NCI-H446 (cell line): ENCODE measurements at places on chromosomes 11 and 22.

DNA sequence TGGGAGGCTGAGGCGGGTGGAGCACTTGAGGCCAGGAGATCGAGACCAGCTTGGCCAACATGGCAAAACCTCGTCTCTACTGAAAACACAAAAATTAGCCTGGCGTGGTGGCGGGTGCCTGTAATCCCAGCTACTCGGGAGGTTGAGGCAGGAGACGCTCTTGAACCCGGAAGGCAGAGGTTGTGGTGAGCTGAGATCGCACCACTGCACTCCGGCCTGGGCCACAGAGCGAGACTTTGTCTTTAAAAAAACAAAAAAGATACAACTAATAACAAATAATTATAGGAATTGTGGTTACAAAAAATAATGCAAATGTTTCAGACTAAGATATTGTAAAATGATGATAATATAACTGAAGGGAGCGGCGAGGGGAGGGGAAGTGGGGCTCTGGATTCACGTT is 90.3 kb upstream of the RTL6 start:
- DNase-seq: no peak

- no peak for DNase-seq
Observed at GRCh38 chr11:47918882-47919495, 61.4 kb upstream of the PTPRJ start.

DNA sequence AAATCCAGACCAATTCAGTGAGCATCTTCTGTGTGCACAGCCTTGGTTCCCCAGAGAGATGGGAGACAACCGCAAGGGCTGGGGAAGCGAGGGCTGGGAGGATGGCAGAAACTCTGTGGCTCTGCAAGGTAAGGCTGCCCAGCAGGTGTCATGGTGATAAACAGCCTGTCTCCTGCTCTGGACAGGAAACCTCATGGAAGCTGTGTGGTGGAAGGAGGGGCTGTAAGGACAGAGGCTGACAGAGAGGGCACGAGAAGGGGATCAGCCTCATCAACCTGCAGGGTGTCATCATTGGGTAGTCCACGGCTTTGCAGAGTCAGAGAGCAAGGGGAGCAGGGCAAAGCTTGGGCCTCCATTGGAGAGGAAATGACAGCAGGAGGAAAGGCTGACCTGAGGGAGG is 138.4 kb upstream of the CADM1 start:
- DNase-seq: no peak

DNA sequence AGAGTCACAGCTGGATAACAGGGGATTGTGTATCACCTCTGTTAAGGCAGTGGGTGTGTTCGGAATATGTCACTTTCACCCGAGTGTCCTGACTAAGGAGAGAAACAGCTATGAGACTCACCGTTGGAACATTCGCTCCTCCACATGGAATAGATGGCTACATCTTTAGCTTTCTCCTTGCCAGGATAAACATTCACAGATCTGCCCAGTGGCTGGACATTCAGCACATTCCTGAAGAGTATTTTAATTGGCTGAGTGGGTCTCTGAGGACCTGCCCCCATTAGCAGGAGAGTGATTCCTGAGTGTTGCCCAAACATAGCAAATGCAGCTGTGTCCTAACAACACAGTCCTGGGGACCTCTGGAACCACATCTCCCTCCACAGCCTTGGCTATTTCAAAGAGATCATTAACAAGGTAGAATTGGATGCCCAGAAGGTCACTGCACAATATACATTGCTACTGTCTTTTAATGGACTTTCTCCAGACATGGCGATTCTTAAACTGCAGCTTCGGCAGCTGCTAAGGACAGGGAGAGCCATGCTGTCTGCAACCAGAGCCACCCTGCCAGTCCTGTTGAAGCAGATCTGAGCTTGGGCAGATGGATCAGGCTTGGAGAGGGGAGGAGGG is 435.0 kb upstream of the CADM1 start:
- no peak for DNase-seq

DNA sequence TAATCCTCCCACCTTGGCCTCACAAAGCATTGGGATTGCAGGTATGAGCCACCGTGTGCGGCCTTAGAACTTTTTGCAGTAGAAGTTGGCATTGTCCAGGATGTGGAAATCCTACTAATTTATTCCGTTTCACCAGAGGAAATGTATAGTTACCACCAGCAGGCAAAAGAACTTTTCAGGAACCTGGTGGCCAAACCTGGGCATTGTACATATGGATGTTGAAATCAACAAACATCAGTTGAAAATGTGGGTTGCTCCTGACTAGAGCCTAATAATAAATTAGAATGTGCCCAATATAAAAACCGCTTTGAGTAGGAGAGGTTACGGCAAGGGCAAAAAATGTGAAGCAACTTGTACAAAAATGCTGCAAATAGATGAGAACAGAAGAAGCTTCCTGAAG is 40.7 kb upstream of the XBP1 start:
- DNase-seq: no peak
